Activated naive CD8-positive, alpha-beta T cell treated with anti-CD3 and anti-CD28 coated beads, Interleukin-2, amount 10 ng/mL, durations not matched to agents 7 days and 5 days (primary cell): ENCODE measurements at places on chromosomes 1 and 21.
A peak's percentile ranks its signal among the peaks of the same experiment; 100 is the strongest.

DNA sequence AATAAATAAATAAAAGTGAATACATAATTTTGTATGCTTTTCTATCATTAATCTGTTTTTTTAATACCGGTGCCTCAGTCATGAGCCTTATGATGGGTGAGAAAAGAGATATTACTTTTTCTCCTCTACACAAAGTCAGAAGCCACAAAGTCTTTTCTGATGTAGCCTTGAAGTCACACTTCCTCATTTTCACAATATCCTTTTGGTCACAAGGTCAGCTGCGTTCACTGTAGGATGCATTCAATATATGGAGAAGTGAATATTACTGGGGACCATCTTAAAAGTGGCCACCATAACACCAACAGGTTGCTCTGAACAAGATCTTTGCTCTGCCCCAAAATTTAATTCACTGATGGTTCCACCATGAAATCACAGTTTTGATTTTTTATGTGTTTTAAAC is 83.3 kb upstream of the TNR start:
- DNase-seq: no peak

GRCh38 chr1:150875197-150876118 is 941 bp downstream of the ARNT start:
- DNase-seq: no peak

DNA sequence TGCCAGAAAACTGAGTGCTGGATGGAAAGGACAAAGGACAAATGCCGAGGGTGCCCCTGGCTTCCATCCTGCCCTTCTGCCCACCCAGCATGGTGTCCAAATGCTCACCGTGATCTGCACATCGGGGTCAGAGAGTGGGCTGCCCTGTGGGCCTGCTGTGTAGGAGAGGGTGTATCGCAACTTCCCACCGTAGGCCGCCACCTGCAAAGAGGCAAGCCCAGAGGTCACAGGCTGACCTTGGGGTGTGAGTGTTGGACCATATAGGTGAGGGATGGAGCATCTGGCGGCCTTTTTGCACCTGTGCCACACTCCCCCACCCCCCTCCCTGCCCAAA is 53.5 kb downstream of the LDLRAD2 start:
- DNase-seq: no peak

- DNase-seq: peak; percentile 71
Measured at GRCh38 chr1:113871597-113872113, at the start of gene PTPN22. Gene PTPN22, minus strand, starts transcription at chr1:113871712.

DNA sequence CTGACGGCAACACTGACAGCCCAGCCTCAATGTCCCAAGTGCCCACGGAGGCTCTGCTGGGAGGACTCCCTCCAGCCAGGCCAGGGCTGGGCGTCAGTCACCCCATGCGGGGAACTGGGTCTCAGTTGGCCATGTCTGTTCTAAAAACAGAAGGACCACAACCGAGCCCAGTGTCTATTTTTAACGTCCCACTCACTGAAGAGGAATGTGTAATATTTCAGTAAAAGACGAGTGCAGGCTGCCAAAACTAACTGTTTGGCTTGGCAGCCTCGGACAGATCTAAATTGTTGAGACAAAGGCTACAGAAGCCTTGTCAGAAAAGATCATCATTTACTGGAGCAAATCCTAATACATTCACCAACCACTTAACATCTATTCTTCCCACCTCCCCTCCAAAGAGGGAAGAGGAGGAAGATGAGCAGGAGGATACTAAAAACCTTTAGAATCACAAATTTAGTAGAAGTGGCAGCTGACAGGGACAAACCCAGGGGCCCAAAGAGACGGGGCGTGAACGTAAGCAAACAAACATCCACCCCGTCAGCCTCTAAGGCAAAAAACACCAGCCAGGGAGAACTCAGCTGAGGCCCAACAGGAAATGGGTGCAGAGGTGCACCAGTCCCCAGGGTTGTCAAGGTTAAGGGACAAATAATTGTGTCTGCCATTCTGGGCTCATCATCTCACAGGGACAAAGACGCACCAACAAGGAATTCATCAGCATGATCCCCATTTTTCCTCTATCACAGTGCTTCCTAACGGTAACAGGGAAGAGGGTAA is 18.7 kb downstream of the C1orf198 start:
- DNase-seq: no peak
